Activated T-helper 2 cell treated with anti-CD3 and anti-CD28 coated beads, Interferon-gamma antibody, Interleukin-2, Interleukin-4, amounts not matched to agents 10 μg/mL and 5 μg/mL and 100 μg/mL, durations not matched to agents 14 hours and 24 hours and 36 hours (primary cell): ENCODE measurements at places on chromosomes 2 and 18. TPM values are rescaled to one million over a fixed set of nuclear protein-coding genes. Genes with fewer than 3 reads are reported as not detected.

GPR39 gene
- total RNA-seq: not detected in 2 replicates

GALNT5 gene
- total RNA-seq: not detected in 2 replicates

KIF1A gene
- total RNA-seq: 0.97 and 2.2 TPM in 2 replicates

DNA sequence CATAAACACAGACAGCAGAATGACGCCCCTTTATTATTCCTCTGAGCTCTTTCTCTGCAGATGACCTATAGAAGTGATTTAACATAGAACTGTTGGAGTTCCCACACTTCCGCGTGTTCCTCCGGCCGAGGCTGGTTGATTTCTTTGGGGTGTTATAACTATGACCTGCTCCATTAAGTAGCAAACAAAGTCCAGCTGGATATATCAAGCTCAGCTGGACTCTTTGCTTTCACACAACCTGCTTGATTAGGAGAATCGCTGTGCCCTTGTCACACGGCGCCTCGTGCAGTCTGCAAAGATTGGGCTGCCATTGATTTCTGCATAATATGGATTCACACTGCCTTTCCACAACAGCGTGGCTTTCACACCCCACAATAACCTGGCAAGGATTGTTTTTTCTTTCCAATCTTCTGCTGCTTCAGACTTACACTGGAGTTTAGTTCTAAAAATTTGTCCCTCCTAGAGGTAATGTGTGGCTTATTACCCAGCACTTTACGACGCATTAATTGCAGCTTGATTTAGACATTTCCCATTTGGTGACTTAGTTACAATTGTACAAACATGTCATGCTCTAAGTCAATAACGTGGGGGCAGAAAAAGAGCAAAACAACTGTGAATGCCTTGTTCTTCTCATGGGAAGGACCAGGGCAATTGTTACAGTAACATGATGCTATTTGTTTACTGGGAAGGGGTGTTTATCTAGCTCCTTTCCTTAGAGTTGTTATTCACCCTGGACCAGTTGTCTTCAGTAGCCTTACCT, 485.7 kb downstream of the TXNL1 start:
- no peak for DNase-seq

DNA sequence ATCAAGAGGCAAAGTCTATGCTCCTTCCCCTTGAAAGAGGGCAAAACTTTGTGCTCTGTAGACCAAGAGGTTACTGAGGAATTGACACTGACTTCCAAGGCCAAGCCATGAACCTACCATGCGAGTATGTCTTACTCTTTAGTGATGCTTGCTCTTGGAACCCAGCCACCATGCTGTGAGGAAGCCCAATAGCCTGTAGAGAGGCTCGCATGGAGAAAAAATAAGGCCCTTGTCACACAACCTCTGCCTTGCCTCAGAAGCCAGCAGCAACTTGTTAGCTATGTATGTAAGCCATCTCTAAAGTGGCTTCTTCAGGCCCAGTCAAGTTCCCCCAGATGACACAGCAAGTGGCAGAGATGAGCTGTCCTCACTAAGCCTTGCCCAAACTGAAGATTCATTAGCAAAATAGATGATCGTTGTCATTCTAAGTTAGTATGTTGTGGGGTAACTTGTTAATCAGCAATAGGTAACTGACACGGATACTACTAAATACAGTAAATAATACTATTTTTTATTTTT, 66.1 kb upstream of the RGPD5 start:
- no peak for DNase-seq

SLC9A2 gene
- not detected in 2 replicates for total RNA-seq

DNA sequence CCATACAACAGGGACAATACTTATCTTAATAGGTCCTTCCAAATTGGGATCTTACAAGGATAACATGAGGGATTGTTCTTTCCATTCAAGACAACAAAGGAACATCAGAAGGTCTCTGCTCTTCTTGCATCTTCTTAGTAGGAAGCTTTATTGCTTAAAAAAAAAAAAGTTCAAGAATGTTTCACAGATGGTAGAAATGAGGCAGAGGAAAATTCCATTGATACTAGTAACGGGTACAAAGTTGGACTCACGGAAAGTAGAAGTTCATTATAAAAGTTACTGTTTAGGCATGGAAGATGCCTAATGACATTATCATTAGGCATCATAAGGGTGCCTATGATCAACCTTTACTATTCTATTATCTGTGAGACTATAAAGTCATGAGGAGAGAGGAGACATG, 136.2 kb downstream of the LAMA3 start:
- DNase-seq: no peak

- no peak for DNase-seq
These were observed 204.7 kb downstream of the TGIF1 start for GRCh38 chr18:3654442-3655253.

DNA sequence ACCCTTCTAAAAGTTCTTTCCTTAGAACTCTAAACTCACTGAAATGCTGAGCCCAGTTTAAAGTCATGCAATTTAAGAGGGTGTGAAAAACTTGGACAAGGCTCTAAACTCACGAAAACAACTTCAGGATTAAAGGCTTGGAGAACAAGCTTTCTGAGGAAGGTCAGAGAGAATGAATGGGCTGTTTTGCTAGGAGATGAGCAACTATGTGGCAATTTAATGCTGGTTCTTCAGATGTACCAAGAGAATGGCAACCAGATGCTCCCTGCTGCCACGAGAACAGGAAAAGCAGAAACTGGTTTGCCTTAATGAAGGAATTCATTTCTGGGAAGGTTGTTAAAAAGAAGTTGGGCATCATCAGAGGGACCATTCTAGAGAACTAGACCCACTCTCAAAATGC, 77.8 kb upstream of the PMAIP1 start:
- no peak for DNase-seq
